ENCODE measurements at places on chromosomes 4 and X.

DNA sequence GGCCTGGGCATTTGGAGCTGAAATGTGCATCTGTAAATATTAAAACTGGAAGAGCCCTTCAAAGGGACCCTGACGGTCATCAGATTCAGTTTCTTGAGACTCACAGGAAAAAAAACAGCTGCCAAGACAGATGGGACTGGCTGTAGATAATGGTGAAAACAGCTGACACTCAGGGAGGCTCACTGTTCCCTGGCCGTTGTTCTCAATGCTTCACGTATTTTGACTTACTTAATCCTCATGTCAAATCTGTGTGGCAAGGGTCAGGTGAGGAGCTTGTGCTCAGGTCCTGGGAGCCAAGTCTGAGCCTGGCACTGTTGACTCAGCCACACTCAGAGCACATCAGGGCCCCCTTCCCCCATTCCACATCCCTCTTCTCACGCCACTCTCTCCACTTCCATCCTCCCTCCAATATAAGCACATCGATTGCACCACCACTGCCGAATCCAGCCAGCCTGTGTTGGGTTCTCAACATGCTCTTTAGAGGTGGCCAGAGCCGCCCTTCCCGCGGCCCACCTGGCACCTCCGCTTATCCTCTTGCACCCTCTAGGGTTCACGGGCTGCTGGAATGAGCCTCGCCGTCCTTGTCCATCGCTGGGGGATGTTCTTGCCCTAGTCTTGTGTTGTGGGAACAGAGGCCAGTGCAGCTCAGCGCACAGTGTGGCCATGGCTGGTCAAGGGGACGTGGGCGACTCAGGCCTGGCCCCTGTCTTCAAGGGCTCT lies 40.1 kb downstream of the EVC start:
- DNase-seq = no peak

- DNase-seq = no peak
Measured at GRCh38 chrX:69045616-69046345, 119.5 kb downstream of the PJA1 start.

DNA sequence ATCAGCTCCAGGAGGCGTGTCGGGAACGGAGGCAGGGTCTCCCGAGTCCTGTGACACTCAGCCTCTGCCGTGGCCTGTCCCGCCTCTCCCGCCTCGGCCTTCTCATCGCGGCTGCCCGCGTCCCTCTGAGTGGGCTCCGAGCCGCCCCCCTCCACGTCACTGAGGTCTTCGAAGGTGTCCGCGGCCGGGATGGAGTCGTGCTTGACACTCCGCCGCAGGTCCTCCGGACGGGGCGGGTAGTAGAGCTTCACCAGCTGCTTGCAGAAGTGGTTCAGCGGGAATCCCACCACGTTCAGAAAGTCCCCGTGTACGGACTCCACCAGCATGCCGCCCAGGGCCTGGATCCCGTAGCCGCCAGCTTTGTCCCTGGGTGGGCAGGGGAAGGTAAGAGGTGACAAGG lies 25.0 kb downstream of the ASMTL start:
- no peak for DNase-seq

GRCh38 chr4:98639523-98639922 lies 18.9 kb downstream of the TSPAN5 start:
- DNase-seq = no peak

DNA sequence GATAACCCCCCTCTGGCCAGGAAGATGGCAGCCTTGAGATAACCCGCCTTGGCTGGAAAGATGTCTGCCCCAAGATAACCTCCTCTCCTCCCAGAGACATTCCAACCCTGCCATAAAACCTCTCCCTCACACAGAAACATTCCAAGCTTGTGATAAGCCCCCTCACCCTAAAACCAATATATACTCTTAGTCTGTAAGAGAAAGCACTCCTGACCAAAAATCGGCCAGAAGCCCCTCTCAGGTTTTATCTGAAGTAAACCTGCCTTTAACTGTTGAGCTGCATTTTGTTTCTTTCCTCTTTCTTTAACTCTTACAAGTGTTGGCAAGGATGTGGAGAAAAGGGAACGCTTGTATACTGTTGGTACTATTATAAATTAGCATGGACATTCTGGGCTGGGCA lies 8.5 kb downstream of the ERCC6L start:
- DNase-seq = no peak

GRCh38 chrX:48468247-48468671 lies 1.8 kb downstream of the SLC38A5 start:
- DNase-seq = peak; percentile 43

DNA sequence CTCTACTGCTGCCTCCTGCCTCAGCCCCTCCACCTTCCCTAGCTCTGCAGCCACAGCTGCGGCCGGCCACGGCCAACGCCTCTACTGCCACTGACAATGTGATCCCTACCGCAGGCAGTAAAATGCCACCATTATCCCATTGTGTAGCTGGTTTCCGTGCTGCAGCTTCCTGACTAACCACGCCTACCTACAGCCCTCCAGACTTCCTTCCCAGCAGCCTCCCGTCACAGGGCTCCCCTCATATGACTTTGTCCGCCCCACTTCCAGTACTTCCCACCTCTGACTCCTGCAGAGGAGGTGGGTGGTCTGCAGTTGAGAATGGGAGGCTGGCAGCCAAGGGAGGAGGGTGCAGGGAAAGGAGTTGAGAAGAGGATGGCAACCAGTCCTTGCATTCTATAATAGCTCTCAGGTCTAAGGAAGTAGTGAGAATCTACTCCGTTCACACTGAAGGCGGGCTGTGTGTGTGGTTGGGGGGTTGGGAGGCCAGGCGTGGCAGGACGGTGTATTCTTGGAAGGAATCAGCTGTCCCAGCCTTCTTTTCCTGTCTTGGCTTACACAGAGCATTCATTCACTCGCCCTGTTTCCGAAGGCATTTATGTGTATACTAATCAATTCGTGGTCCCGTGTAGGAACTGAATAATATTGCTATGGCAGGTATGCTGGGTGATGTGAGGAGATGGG lies 33.1 kb upstream of the USP51 start:
- no peak for DNase-seq

DNA sequence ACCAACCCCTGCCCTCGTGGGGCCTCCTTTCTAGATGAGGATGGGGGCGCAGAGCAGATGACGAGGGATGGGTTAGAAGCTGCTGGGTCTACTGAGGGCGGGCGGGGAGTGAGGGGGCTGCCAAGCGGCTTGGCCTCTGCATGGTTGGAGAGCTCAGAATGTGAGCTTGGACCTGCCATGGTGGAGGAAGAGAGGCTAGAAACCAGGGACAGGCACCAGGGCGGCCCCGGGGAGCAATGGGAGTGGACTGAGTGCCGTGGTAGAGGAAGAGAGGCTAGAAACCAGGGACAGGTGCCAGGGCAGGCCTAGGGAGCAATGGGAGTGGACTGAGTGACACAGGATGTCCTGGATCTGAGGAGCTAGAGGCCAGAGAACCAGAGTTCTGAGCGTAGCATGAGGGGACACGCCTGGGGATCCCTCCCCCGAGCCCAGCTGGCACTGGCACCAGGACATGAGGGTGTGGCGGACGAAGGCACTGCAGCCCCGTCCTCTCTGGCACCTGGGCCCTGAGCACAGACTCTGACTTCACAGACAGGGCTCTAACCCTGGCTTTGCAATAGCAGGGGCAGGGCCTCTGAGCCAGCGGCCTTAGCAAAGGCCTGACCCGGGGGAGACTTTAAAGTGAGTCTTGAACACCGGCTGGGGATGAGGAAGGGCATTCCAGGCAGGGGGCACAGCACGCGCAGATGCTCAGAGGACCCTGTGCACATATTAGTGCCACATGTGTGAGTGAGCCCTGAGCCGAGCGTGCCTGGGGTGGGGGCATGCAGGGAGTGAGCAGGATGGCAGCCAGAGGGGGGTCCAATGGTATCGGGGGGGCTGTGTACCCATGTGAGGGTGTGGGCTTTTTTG lies 214.0 kb upstream of the PSAPL1 start:
- no peak for DNase-seq

Data from stomach (tissue), 19 donors.